ENCODE measurements at places on chromosomes 7 and 10. TPM values are rescaled to one million over a fixed set of nuclear protein-coding genes. Genes with fewer than 3 reads are reported as not detected.

Gene AZGP1
- total RNA-seq = not detected

- DNase-seq = no peak
Observed at GRCh38 chr10:43419997-43420368, 11.0 kb upstream of the HNRNPF start.

GRCh38 chr10:77522268-77522809 lies 115.3 kb downstream of the KCNMA1 start:
- DNase-seq = no peak

- no peak for DNase-seq
Observed at GRCh38 chr7:25662841-25663800, 434.8 kb upstream of the NPVF start.

Gene VIPR2
- not detected for total RNA-seq

DNA sequence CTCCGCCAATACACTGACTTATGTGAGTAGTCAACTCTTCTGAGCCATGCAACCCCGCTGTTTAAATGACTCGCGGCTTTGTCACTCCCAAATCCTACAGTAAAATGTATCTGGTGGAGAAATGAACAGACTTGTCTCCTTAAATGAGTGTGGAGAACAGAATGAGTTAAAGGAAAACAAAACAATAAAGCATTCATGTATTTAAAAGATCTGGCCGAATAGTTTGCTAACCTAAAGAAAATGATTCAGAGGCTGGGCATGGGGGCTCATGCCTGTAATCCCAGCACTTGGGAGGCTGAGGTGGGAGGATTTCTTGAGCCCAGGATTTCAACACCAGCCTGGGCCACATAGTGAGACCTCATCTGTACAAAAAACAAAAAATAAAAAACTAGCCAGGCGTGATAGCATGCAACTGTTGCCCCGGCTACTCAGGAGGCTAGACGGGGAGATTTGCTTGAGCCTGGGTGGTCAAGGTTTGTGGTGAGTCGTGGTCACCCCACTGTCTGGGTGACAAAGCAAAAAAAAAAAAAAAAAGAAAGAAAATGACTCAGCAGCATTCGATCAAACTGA lies 86.5 kb upstream of the PFKP start:
- peak; percentile 25 for DNase-seq

Gene LRRD1
- total RNA-seq = 0.41 TPM

Gene CDK1
- 82.9 TPM for total RNA-seq

Gene ZRANB1
- total RNA-seq = 19.6 TPM

Gene SPDYE11
- 0.08 TPM for total RNA-seq

DNA sequence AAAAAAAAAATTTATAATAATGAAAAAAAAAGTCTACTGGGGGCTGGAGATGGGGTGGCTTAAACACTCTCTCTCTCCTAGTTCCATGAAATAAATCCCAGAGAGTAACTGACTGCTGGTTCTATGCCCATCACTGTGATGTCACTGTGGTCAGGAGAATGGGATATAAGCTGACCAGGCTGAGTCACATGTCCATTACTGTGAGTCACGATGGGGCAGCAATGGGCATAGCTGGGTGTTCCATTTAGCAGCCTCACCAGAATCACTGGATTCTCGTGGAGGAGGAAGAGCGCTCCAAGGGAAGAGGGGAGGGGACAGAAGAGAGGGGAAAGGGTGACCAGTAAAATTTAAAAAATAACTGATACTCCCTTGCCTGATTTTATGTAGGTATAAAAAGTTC lies 37.1 kb downstream of the MASTL start:
- DNase-seq = peak; percentile 93

DNA sequence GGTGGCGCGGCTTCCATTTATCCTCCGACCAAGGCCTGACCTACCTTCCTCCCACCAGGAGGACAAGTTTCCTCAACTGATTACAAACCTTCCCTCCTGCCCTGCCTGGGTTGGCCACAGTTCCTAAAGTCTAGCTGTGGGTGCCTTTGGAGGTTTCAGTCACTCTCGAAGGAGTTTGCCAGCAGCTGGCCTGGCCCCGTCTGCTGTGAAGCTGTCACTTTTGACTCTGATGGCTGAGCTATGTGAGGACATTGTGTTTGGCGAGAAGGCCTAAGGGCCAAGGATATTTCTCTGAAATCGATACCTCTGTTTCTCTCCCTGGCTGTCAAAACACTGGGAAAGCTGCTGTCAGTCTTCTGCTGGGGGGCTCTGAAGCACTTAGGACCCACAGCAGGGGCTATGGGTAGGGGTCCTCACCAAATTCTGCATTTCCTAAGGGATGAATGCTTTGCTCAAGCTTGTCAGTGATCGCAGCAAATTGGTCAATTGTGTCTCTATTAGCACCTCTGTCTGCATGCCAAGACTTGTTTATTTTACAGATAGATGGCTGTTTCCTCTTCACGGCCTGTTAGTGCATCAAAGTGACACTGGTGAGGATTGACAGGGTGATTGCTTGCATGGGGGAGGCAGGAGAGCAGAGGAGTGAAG lies 31.9 kb upstream of the SAMD8 start:
- DNase-seq = no peak

Gene DENND2A
- 10.8 TPM for total RNA-seq

GRCh38 chr10:97640174-97640867 lies at the start of gene PI4K2A:
PI4K2A (plus strand) TSS chr10:97640671; CDS start chr10:97640743, 72 bp downstream.
- DNase-seq = peak; percentile 99

DNA sequence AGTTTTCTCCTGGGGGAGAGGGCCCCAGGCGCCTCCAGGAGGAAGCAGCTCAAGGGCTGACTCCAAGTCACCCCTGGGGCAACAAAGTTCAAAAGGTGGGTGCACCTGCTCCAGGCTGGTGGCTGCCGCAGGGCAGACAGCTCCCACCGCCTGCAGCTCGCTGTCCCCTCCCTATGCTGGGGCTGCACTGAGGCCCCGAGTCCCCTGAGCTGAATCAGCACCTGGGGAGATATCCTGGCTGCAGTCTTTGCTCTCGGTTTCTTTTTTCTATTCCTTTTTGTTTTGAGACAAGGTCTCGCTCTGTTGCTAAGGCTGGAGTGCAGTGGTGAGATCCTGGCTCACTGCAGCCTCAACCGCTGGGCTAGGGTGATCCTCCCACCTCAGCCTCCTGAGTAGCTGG lies 183.4 kb downstream of the DNAJB6 start:
- DNase-seq = no peak

DNA sequence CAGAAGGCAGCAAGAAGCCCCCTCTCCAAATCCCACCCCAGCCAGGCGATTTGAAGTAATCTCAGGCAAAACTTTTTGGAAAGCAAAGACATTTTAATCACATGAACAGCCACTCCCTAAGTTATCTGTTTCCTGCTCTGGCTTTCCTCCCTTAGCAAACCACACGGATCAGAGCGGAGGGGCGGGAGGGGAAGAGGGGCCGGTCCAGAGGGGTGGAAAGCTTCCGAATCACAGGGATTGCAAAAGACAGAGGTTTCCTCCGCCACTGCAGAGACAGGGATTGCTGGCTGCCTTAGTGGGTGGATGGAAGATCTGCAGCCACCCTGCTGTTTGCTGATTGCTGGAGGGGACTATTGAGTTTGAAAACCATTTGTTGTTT lies 41.2 kb downstream of the ZCCHC24 start:
- peak; percentile 96 for DNase-seq

- DNase-seq = no peak
Observed at GRCh38 chr10:7857262-7857661, 39.0 kb downstream of the TAF3 start.

- DNase-seq = no peak
Observed at GRCh38 chr7:121473645-121474300, 77.7 kb upstream of the FAM3C start.

DNA sequence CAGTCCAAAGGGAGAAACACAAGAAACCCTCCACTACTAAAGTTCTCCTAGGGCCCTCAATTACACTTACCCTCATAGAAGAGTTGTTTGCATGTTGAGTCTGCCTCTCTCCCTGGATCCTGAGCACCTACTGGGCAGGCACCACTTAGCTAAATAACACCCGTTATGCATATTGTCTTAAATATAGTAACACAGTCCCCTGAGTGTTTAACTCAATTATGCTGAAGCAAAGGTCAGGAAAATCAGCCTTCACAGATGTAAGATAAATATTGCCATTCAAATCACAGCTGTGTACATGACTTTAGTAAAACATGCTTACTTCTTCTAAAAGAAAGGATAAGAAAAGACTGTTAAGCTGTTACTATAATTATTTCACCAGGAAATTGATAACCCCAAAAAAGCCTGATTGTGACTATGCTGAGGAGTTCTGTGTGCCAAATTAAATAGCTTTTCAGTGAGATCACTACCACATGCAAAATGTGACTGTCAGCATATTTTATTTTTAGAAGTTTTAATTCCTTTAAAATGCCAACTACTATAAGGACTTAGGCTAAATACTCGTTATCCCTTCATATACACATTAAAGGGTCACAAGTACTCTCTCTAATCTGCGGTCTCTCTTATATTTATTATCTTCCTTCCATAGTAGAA lies 733.9 kb upstream of the PHF14 start:
- no peak for DNase-seq

DNA sequence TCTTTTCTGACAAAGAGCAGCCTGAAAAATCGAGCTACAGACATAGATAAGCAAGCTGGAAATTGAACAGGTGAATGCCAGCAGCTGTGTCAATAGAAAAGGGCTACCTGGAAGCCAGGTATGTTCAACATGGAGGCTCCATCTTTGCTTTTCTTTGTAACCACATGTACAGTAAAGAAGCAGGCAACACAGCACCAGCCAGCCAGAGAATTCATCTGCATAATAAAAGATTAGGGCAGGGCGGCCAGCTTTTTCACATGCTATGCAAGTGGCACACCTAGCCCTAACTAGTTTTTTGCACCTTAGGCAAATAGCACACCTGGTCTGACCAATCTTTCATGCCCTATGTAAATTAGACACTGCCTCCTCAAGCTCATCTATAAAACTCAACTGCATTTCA lies 25.7 kb downstream of the COG5 start:
- no peak for DNase-seq

DNA sequence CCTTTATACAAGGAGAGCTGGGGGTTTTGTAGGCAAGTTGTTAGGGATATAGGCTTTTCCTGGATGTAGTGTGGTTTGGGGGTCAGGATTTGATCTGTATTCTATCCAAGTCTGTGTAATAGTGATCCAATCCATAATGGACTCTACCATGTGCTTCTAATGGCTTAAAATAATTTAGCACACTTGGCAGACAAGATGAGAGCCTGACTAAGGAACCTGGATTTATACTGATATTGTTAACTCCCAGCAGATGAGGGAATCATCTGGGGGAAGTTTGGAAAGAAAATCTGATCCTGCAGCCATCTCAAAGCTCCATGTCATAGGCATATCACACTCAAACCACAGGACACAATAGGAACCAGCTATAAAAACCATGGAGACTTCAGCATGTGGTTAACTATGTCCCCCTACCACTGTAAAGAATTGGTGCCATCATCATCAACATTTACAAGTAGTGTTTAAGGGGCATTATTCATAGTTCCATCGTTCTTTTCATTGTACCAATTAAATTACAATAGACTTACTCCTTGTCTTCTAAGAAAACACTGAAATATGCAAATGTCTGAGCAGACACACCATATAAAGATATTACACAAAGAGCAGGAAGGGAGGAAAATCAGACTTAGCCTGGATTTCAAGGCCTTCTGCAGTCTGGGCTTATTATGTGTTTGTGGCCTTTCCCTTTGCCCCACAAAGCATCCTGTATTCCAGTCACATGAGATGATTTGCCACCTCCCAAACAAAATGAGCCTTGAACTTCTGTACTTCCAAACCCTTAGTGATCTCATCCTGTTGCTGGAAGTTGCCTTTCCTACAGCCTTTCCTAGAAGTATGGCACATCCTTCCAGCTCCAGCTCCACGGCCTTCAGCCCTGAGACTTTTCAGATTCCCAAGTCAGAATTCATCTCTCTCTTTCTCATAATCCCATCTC lies 22.5 kb upstream of the HPS1 start:
- no peak for DNase-seq

DNA sequence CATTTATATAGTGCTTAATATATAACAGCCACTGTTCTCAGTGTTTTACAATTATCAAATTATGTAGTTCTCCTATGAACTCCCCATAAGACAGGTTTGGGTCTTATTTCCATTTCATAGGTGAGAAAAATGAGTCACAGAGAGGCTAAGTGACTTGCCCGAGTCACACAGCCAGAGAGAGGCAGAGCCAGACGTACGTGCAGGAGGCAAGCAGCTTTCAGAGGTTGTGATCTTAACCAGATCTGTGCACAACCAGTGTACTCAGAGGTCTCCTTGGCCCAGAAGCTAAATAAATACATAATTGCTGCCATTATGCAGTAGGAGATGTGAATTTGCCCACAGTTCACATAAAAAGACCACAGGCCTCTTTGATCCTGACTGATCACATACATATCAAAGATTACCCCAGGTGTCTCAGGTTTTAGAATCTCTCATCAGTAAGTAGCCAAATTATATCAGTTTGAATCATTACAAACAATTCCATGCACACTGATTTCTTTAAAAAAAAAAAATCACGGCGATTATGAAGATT lies 304.7 kb upstream of the AOAH start:
- DNase-seq = no peak

- DNase-seq = no peak
Observed at GRCh38 chr7:153301936-153302335, 542.4 kb downstream of the ACTR3B start.

DNA sequence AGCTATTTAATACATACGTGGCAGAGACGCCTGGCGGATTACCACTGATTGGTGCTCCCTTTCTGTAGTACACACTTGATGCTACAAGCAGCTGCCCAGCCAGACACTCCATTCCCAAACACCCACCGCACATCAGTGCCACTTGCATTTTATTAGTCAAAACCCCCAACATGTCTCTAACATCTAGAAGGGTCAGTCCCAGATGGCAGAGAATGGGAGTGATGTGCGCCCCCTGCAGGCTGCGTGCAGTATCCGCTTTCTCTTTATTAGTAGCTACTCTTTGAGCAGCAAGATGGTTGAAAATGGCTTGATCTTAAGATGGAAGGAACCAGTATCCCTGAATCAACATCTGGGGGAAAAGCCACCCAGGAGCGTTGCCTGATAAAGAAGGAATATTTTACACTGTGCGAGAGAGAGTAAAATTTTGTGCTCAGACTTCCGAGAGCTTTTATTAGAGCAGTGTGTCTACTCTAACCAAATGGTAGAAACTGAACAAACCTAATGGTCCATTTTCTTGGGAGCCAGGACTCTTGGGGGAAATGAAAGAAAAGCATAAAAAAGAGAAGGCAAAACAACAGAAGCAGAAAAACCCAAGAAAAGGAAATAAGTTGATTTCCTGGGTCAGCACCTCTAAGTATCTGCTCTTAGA lies 78.3 kb downstream of the ST8SIA6 start:
- DNase-seq = peak; percentile 17
